Ecto neural progenitor cell (in vitro differentiated cells): ENCODE measurements at places on chromosomes 7 and 10.

- no peak for DNase-seq
These were observed 15.6 kb upstream of the MUC3A start for GRCh38 chr7:100933734-100934133.

GRCh38 chr10:28533186-28533564, 257 bp downstream of the WAC start:
- DNase-seq = no peak

DNA sequence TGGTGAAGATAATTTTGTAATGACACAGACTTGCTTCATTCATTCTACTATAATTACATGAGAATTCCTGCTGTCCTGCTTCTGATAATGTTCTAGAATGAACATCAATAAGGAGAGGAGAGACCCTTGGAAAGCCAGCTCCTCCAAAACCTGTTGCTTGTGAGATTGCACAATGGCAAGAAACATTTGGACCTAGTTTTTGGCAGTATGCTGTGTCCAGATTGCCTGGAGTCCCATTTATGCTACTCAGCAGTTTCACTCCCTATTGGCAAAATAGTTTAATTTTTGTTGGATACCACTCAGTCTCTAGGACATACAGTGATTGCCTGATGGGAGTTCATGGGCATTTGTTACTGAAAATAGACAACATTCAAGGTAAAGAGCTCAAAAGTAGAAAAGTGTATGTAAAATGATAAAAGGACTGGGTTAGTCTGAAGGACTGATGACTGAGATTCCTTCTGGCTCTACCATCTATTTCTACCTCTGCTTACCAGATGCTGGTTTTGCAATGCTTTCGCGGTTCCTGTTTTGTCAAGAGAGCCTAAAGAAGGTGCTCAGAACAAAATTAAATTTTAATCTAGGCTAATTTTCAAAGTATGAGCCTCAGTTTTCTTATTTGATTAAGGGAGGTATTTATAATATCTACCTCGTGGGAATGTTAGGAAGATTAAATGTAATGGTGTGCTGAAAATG, 8.0 kb upstream of the ACTR3B start:
- DNase-seq = no peak

- no peak for DNase-seq
These were observed 23.1 kb downstream of the CNPY1 start for GRCh38 chr7:155523168-155523675.

- peak; percentile 63 for DNase-seq
These were observed 201.3 kb downstream of the JCAD start for GRCh38 chr10:29857843-29858701.

- DNase-seq = no peak
These were observed at the start of gene ATG9B for GRCh38 chr7:151024435-151025056. Gene ATG9B (minus strand): TSS chr7:151024494. CDS start chr7:151024423, 71 bp downstream.

DNA sequence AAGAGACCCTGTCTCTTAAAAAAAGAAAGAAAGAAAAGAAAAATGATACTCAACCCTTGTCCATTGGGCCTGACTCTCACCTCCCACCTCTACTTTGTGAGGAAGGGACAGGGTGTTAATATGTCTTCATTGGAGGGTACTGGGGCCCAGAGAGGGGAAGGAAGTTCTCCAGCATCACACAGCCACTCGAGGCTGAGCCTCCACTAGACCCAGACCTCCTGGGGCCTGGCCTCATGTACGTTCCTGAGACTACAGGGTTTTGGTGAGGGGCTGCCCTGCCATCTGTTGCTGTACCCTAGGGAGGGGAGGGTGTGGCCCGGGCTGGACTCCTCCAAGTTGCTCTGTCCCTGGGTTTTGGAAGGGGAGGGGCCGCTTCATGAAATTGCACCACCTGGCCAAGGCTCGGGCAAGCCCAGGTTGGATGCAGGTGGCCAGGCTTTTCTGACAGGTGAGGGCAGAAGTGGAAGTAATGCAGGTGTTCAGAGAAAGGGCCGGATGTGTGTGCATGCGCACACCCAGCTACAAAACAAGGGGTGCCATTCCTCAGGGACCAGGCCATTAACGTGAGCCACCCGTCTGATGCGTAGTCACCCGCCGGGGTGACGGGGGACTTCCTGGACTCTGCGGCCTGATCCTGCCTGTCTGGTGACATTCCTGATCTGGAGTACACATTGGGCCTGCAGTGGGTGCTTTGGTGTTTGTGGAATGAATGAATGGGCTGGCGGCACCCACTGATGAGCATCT, 21.7 kb downstream of the GTF2IRD1 start:
- no peak for DNase-seq

DNA sequence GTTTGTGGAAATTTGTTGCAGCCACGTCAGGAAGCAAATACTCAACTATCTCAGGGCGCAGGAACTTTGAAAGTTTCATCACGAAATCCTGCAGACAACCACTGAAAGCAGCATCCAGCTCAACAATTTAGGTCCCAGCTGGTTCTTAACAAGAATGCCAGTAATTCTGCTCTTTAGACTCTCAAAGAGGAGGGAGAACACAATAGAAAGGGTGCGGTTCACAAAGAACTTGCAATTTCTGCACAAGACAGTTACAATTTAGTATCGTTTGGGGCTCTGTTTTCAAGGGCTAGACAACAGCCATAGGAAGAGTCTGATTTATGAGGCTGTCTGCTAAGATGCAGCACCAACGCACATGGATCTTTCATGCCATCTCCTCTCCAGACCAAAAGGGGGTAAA, 223.1 kb downstream of the FGFR2 start:
- DNase-seq = no peak

- DNase-seq = no peak
These were observed 95.7 kb downstream of the TCERG1L start for GRCh38 chr10:131215776-131216175.

DNA sequence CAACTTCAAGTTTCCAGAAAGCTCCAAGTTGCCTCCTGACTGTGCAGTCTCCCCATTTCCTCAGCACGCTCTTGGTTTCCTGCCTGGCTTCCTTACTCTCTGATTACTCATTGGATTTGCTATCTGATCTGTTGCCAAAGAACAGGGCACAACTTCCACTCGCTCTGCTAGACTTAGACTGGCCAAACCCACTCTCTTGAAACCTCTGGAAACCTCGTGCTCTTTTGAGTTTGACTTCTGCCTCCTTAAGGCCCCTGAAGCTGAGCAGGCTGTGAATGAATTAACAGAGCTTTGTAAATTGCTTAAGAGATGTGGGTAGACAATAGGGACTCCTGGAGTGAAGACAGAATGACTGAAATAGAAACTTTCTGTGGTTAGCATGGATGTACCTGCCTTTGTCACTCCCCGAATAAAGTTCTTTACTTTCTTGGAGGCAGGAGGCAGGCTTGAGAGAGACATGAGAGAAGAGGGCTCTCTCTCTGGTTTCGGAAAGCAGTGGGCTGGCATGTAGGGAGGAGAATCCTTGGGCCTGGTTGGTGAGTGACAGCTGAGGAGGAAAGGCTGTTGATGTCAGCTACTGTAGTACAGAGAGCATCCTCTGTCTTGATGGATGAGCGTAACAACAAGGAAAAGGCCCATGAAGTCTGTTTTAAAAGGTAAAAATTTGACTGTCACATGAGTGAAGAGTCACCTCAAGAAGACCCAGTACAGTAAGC, 70.8 kb downstream of the CHN2 start:
- no peak for DNase-seq

DNA sequence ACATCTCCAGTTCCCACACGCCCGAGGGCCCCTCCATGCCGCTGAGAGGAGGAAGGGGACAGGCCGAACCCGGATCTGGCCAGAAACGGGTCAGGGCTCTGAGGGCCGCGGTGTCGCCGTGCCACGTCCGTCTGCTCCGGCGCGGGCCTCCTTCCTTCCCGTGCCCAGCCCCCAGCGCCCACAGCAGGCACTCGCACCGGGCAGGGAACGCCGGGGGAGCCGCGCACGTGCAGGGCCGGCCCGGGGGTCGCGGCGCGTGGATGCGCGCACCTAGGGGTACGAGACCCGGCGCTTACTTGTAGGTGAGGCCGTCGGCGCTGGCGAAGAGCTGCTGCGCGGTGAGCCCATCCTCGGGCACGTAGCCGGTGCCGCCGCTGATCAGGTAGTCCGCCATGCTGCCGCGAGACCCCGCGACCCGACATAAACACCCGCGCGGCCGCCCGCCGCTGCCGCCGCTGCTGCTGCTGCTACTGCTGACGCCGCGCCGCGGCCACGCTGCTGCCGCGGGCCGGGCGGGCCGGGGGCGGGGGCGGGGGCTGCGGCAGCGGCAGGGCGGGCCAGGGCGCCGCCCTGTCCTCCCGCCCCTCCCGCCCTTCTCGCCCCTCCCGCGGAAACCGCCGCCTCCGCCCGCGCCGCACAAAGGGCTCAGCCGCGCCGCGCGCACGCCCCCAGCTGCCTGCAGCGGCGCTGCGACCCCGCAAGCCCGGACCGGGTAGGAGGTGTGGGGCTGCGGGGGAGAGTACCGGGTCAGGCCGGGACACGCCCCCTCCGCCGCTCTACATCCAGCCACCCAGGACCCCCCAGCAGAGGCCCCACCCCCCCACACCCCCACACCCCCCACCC, 4.1 kb downstream of the IMPDH1 start:
- peak; percentile 79 for DNase-seq

DNA sequence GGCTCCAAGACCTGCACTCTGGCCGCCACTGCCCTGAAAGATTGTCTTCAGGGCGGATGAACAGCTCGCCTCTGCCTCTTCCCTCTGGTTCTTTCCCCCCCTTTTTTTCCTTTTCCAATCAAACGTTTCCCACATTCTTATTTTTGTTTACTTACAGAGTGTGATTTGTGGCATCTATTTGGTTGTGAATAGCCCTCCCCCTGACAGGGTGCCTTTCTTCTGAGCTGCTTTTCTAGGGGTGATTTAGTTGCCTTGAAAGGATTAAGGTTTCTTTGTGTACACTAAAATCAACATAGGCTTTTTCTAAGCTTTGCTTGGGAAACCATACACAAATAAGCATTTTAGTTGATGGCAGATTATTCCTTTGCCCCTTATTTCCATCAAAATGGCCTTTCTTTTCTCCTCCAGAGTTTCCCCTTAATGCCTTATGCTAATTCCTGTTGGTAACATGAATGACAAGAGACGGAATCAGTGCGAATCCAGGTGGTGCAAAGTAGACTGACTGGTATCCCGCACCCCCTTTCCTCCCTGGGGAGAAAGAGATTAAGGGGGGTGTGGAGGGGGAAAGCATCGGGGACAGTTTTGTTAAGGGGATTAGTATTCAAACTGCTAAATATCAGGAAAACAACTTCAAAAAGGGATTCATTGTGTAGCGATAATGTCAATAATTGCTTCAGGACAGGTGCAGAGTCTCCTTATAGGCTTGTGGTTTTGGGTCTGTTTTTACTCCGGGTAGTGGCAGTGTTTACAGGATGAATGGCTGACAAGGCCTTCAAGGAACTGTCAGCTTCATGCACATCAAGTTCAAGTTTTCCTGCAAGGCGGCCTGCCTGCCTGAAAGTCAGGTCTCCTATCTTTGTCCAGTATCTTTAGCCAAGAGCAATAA, 431.6 kb upstream of the GALNT17 start:
- peak; percentile 54 for DNase-seq

DNA sequence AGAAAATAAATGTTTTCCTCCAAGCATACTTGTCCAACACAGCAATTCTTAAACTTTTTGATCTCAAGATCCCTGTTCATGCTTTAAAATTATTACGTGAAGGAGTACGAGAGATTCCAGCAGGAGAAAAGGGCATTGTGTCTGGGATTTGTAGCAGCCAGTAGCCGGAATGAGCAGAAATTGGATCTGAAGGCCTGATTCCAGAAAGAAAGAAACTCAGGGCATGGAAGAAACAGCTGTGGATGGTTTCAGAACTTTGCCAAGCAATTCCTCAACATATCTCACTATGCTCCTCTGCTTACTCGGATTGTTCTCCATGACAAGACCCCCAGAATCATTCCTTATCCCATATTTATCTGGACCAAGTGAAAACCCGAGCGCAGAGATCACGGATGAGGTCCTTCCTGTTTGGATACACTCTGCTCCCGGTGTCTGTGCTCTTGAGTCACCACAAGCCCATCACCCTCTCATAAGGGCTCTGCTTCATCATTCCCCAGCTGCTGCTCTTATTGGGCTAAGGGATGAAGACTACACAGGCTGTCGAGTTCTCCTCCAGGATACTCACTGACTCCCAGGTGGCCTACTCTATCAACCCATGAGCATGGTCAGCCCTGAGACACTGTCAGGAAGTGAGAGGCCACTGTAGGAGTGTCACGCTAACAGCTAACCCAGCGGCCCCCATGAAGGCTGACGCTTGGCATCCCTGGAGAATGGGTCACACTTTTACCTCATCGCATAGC, 121.0 kb upstream of the LANCL2 start:
- DNase-seq = no peak

DNA sequence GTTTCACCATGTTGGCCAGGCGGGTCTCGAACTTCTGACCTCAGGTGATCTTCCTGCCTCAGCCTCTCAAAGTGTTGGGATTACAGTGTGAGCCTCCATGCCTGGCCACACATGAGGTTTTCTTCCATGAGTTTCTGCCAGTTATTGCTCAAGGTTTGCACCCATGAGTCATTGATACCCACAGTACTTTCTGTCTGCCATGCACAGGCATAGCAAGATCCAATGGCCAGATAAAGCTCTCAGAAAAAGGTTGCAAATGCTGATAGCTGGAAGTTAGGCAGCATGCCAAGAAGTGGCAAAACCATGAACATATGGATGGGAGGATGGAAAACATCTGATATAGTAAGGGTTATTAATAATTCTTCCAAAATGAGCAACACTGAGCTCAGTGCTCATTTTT, 298.7 kb upstream of the NRG3 start:
- DNase-seq = no peak

GRCh38 chr10:86288695-86289576, 77.7 kb downstream of the GRID1 start:
- DNase-seq = peak; percentile 38

DNA sequence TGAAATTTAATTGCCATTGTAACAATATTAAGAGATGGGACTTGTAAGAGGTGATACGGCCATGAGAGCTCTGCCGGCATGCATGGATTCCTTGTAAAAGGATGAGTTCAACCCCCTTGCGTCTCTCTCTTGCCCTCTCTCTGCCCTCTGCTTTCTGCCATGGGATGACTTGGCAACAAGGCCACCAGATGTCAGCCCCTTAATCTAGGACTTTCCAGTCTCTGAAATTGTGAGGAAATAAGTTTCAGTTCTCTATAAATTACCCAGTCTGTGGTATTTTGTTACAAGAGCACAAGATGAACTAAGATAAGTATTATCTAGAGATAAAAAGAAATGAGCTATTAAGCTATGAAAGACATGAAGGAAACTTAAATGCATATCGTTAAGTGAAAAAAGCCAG, 145.7 kb upstream of the AHR start:
- DNase-seq = no peak

DNA sequence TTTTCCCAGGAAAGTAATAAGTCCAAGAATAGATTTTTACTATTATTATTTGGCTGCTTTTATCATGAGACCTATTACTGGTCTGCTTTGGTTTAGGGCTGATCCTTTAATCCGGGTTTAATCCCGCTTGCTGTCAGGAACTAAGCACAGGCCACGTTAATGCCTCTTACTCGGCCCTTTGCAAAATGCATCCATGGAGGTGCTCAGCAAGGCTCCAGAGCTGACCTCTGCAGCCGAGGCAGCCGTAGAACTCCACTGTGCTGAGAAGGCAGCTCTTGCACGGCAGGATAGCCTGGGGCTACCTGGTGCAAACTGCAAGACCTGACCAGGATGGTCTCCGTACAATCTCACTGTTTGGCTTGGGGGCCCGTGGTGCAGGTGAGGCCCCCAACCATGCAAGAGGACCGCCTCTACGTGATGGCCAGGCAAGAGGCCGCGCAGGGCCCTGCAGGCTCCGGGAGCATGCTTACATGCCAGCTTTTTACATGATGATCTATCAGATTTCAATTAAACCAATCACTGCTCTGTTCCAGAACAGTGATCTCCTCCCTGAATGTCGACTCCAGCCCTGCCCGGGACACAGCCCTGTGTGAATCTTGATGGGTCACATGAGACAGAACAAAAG, 10.4 kb upstream of the CALML3 start:
- peak; percentile 71 for DNase-seq
